Left renal pelvis (tissue), 4 donors: ENCODE measurements at places on chromosomes 16 and 17. TPM values are rescaled to one million over a fixed set of nuclear protein-coding genes. Genes with fewer than 3 reads are reported as not detected.

Gene CTRB2
- 0.09 TPM for polyA plus RNA-seq

Gene PGAP3
- 29.9 TPM for polyA plus RNA-seq

Gene MLST8
- 55.0 TPM for polyA plus RNA-seq

Gene CLEC18C
- polyA plus RNA-seq, result 0.70 TPM

Gene ZNF287
- 12.4 TPM for polyA plus RNA-seq
